ENCODE measurements at places on chromosomes 6 and 20.
A peak's percentile ranks its signal among the peaks of the same experiment; 100 is the strongest.

DNA sequence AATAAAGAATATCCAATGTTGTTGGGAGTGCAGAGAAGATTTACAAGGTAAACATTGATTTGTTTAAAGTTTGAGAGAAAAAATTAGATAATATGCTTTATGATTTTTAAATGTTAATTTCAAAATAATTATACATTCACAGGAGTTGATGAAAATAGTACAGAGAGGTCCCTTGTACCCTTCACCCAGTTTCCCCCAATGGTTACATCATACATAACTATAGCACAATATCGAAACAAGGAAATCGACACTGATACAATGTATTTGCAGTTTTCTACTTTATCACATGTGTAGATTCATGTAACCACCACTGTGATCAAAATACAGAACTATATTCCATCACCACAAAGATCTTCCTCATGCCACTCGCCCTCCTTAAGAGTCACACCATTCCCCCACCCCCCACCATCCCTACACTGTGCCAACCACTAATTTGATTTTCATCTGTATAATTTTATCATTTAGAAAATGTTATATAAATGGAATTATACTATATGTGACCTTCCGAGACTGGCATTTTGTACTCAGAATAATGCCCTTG is 11.7 kb upstream of the HLA-DRA start:
- DNase-seq: no peak

- DNase-seq: no peak
Observed at GRCh38 chr6:137011406-137011805, 33.4 kb downstream of the IL20RA start.

- DNase-seq: no peak
Observed at GRCh38 chr6:112594886-112595594, 247.9 kb downstream of the RFPL4B start.

DNA sequence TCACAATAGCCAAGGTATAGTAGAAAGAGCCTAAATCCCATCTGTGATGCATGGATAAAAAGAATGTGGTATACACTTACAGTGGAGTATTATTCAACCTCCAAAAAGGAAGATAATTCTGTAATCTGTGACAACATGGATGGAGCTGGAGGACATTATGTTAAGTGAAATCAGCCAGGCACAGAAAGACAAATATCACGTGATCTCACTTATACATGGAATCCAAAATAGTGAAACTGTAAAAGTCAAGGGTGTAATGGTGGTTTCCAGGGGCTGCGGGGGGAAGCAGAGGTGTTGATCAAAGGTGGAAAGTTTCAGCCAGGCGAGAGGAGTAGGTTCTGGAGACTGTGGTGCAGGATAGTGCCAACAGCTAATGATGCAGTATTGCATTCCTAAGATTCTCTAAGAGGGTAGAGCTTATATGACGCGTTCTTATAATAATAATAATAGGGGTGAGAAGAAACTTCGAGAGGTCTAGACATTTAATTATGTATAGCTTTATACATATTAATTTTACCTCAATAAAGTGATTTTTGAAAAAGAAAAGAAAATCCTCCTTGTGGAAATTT is 246.1 kb downstream of the FOXA2 start:
- no peak for DNase-seq

DNA sequence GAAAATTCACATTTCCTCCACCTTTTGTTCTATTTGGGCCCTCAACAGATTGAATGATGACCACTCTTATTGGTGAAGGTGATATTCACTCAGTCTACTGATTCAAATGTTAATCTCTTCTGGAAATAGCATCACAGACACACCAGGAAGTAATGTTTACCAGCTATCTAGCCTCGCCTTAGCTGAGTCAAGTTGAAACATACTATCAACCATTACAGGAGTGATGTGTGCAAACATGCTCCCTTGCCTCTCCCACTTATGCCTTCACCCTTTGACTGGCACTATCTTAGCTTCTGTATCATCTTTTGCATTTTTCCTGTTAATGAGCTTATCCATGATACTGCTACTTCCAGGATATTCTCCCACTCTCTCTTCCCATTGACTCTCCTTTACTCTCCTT is 191.9 kb downstream of the CENPW start:
- DNase-seq: no peak

DNA sequence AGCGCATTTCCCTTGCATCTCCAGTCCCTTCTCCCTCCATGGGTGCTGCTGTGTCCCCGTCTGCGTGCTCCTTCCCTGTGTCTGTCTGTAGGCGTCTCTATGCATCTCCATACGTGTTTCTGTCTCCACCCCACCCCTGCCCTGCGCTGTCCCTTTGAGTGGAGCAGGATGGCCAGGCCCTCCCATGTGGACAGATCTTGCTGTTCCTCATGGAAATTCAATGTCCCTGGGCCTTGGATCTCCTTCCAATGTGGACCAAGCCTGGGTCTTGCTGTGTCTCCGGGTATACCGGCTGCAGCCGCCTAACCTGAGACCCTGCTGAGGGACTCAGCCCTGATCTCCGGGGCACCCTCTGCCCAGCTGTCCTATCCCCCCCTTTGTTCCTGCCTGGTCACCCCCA is 172.7 kb downstream of the BMP7 start:
- DNase-seq: no peak

GRCh38 chr6:14207448-14207847 is 89.9 kb downstream of the CD83 start:
- DNase-seq: no peak

GRCh38 chr20:47480705-47481104 is 21.0 kb upstream of the NCOA3 start:
- DNase-seq: no peak

GRCh38 chr20:24745617-24746350 is 203.3 kb upstream of the CST7 start:
- no peak for DNase-seq

DNA sequence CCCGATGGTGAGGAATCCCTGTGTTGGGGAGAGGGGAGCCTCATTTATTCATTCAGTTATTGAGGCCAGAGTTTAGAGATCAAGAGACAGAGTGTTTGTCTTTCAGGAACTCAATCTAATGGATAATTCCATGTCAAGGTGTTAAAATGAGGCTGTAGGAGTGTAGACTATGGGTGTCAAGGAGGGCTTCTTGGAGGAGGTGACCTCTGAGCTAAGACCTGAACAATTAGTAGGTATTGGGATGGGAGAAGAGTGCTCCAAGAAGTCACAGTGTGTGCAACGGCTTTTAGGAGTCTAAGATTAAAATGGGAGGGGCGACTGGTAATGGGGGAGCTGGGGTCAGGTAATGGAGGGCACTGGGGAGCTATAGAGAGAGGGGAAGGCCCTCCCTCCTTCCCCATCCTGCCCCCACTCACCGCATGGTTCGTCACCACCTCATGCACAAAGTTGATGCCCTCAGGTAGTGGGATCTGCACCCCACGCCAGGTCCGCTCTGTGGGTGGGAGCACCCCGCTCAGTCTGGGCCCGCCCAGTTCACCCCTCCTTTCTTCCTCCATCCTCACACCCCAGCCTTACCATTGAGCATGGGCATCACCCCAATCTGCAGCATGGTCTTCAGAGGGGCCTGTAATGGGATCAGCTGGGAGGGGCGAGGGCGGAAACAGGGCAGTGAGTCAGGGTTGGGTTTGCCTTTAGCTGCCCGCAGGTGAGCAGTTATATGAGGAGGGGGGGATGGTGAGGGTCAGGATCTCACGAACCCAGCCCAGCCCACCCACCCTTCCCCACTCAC is 8.1 kb downstream of the CTSA start:
- DNase-seq: no peak

DNA sequence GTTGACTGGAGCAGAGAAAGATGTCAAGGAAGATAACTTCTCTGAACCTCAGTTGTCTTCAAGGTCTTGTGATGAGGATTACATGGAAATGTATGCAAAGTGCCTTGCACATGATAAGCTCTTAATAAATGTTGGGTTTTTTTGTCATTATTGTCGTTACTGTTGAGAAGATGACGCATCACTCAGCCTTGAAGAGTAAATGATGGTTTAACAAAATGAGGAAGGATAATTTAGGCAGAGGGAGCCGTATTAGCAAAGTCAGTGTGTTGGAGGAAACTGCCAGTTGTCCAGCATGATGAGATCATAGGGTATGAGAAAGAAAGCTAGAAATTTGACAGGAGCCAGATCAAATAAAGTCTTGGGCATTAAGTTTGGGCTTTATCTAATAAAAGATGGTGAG is 8.8 kb upstream of the SUPT3H start:
- no peak for DNase-seq

DNA sequence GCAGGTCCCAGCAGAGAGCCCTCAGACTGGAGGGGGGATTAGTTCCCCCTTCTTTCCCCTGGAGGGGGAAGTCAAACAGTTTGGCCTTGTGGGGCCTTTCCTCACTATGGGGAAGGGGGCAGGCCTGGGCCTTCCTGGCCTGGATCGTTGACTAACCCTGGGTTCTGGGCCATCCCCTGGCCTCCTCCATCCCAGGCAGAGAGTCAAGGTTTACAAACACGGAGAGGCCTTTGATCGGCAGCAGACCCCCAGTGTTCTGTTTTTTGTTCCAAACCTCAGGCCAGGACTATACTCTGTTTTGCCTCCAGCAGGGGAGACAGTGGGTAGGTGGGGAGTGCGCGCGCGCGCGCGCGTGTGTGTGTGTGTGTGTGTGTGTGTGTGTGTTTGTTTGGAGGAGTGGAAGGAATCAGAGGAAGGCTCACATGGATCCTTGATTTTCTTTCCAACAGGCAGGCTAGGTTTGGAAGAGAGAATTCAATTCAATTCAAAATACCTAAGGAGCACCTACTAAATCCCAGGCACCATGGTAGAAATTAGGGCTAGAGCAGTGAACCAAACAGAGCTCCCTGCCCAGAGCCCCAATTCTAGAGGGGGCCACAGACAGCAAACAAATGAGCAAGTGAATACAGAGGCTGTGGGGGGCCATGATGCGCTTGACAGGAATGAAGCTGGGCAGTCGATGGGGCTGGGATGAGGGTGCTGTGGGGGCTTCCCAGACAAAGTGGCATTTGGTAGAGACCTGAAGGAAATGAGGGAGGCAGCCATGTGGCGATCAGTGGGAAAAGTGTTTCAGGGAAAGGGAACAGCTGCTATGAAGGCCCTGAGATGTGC is 14.8 kb downstream of the TP53RK start:
- no peak for DNase-seq

DNA sequence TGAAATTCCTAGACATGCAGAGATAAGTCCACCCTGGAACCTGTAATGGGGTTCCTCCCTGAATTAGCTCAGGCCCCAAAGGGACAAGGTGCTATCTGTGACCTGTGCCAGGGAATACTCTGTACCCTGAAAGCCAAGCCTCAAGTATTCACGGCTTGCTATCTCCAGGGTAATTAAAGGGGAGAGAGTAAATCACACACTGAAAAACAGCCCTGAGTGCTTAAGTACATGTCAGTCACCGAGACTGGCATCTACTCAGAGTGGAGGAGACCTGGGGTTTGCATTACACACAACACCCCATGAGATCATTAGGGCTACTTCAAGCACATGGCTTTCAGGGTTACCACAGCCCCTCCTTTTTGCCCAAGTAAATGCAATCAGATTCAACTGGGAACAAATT is 188.1 kb downstream of the CD83 start:
- peak; percentile 54 for DNase-seq

DNA sequence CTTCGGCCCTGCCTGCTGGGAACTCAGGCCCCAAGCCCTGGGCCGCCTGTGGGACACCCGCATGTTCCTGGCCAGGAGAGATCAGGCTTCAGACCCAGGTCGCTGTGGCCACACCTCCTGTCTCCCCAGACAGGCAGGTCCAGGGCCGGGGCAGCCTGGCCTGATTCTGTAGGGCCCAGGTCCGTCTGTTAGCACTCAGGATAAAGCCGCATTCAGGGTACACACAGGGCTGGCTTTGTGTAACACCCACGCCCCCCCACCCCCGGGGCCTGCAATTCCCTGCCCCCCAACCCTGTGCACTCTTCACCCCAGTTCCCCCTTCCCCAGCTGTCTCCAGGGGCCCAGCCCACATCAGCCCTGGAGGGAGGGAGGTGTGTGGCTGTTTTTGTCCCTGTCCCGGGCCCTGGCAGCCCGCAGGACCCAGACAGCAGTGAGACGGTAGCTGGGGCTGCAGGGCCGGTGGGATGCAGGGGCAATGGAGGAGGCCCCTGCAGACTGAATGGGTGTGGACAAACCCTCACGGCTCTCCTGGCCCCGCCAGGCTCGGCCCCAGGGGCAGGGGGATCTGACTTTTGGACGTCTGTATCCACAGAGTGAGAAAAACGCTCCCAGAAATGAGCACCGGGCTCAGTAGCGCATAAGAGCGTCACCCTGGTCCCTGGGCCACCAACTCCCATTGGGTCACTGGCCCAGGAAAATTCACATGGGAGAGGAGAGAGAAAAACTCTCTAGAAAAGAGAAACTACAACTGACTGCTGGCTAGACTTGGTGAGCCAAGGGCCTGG is 42.4 kb upstream of the ZBP1 start:
- no peak for DNase-seq

- DNase-seq: no peak
Observed at GRCh38 chr6:55664591-55665587, 85.9 kb upstream of the HMGCLL1 start.

DNA sequence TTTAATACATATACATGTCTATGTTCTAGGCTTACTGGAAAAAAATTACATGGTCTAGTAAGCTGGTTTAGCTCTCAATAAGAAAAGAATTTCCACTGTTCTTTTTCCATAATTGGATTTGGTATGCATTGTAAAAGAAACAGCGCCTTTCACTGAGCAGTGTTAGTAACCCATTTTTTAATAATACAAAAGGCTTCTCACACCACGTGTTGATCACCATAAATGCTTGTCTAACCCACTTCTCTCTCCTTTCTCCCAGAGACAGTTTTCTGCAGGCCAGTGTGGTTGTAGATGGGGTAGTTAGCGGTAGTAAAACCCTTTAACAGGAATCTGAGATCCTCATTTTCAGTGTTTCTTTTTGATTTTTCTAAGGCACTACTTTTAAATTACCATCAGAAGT is 348.7 kb upstream of the MANEA start:
- peak; percentile 29 for DNase-seq

DNA sequence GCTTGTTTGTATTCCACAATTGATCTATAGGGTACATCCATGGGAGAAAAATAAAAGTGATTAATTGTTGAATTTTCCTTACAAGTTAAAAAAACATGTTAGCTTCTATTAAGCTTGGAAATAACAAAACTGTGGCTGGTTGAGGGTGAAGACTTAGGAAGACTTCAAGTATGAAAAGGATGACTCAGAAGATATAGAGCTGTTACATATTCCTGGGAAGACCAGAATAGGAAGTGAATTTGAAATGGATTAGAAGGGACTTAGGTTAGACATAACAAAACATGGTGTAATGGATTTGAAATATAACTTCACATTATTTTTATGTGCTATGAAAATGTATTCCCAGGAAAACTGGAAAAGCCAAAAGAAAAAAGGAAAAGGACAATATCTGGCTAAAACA is 732.2 kb downstream of the HDGFL1 start:
- DNase-seq: no peak
